Astrocyte of the hippocampus (primary cell): ENCODE measurements at places on chromosomes 3 and 15.

DNA sequence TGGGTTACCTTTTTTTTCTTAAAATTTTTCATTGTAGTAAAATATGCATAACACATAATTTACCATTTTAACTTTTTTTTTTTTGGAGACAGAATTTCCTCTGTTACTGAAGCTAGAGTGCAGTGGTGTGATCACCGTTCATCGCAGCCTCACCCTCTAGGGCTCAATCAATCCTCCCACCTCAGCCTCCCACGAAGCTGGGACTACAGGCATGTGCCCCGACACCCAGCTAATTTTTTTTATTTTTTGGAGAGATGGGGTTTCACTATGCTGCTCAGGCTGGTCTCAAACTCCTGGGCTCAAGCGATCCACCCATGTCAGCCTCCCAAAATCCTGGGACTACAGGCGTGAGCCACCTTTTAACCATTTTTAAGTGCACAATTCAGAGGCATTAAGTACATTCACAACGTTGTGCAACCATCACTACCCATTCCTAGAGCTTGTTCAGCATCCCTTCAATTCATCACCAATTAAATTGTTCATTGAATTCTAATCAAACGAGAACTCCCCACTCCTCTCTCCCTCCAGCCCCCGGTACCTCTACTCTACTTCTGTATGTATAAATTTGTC lies 44.6 kb downstream of the BHLHE40 start:
- no peak for DNase-seq

DNA sequence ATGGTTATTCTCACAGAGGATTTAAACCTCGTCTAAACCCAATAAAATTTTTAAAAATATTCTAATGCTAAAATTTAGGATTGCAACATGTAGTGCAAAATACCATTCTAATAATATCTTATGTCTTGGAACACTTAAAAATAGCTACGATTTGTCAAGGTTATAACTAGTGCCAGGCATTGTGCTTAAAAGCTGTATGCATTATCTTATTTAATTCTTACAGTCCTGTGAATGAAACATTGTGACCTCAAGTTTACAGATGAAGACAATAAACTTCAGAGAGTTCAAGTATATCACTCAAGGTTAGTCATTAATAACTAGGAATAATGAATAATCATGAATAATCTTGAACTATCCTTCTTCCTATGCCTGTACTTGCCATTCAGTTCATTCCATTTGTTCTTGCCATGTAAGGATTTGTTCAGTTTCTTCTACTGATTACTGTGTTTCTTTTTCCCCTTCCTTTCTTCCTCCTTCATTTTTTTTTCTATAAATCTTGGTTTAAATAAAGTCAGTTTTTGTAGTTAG lies 897.6 kb upstream of the NR2F2 start:
- no peak for DNase-seq

DNA sequence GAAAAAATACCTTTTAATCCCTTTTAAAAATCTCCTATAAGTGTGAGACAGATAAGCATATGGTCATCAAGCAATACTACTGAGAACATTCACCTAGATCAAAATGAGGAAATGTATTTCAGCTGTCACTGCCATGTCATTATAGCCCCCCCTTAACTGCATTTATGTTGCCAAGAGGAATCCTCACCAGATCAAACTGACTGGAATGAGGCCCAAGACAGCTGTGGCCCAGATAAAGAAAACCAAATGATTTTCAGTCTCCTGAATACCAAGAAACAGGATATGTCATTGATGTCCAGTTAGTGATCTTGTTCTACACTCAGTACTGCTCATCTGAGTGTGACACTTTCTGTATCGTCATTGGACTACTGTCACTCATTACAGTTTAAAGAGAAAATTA lies 35.1 kb upstream of the CPB1 start:
- DNase-seq: no peak

DNA sequence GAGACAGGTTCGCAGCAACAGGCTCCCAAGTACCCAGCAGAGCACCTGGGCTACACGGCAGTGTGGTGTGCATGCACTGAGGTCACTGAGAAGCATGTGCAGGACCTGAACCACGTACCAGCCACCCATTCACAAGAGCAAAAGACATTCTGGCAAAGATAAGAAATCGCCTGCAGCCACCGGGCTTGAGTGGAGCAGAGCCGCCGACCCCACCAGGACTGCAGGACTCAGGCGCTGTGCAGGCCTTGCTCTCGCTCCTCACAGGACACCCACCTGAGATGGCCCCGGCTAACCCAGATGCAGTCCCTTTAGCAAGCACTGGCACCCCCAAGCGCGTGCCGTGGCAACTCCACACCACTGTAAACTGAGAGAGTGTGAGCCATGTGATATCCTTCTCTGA lies 32.3 kb upstream of the OCA2 start:
- no peak for DNase-seq

DNA sequence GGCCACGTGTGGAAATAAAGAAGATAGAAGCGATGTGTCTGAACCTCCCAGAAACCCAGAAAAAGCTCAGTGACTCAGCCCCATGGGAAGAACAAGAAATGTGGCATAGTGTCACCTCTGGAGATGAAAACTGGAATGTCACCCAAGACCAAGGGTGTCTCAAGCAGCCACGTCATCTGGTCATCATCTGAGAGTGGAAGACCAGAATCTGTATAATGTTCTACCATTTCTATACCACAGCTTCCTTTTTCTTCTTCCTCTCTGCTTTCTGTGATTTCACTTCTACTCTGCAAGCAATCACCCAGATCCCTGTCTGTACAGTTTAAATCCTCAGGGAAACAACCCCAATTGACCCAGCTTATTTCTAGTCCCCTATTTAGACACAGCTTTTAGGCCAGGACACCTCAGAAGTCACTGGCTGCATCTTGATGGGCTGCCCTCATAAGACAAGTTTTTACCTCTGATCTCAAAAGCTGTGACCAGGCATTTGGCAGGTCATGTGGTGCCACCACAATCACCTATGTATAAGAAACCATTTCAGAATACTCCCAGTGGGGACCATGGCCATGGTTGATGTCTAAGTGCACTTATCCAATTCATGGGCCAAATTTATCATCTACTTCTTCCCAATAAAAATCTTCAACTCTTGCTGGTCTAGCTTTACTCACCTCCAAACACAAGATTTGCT lies 278.5 kb upstream of the UMPS start:
- DNase-seq: no peak

DNA sequence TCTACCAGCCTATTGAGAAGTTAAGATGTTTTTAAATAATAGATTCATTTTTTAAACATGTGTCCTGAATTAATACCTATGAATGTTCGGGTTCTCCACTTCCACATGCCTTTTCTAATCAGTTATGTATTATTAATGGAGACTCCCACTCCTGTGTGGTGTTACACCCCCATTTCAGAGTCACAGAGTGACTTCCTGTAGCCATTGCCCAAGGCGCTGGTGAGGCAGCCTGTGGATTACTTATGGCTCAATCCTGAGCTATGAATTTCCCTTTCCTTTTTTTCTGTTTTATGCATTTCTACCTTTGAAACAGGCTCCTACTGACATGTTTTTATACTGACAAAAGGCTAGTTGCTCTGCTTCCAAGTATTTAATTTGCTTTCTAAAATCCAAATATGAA lies 162.3 kb downstream of the GABRG3 start:
- DNase-seq: no peak

DNA sequence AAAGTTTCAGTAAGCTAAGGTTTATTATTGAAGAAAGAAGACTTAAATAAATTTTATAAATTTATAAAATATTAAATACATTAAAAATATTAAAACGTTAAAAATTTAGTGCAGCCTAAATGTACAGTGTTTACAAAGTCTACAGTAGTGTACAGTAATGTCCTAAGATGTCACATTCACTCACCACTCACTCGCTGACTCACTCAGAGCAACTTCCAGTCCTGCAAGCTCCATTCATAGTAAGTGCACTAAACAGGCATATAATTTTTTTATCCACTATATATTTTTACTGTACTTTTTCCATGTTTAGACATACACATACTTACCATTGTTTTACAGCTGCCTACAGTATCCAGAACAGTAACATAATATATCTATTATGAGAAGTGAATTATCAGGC lies 51.5 kb downstream of the TJP1 start:
- DNase-seq: no peak

GRCh38 chr3:185720326-185720725 lies 104.5 kb downstream of the IGF2BP2 start:
- no peak for DNase-seq

- no peak for DNase-seq
These were observed 98.2 kb upstream of the NR2E3 start for GRCh38 chr15:71712182-71712581.

- peak; percentile 57 for DNase-seq
These were observed 57.5 kb upstream of the ITGA11 start for GRCh38 chr15:68489421-68489820.

GRCh38 chr3:72756900-72757299 lies 91.3 kb downstream of the SHQ1 start:
- DNase-seq: no peak

- peak; percentile 41 for DNase-seq
These were observed 356.2 kb downstream of the OCA2 start for GRCh38 chr15:27742751-27743477.

- no peak for DNase-seq
These were observed 7.5 kb downstream of the CNTN3 start for GRCh38 chr3:74606996-74607395.

- no peak for DNase-seq
These were observed 1.4 kb upstream of the SACM1L start for GRCh38 chr3:45687828-45688193.

DNA sequence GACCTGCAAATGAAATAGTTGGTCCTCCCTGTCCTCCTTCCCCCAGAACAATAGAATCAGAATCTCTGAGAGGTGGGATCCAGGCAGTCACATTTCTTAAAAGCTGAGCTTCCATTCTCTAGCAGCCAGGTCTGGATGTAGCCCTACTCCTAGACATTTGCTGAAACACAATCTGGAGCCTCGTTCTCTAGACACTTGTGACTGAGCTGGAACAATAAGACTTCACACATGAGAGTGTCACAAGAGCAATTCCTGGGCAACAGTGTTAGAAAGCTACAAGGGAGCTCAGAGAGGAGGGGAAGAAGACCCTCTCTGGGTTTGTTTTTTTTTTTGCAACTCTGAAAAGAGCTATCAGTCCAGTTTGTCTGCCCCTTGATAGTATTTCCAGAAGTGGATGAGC lies 14.5 kb downstream of the CORO2B start:
- DNase-seq: no peak

DNA sequence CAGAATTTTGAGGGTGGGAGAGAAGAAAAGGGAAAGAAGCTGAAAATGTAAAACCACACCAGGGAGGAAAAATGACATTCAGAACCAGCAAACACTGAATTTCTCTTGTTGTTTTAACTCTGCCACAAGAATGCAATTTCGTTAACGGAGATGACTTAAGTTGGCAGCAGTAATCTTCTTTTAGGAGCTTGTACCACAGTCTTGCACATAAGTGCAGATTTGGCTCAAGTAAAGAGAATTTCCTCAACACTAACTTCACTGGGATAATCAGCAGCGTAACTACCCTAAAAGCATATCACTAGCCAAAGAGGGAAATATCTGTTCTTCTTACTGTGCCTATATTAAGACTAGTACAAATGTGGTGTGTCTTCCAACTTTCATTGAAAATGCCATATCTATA lies 15.5 kb downstream of the GREM1 start:
- DNase-seq: peak; percentile 61

GRCh38 chr3:48739955-48740823 lies 23.2 kb upstream of the IP6K2 start:
- DNase-seq: peak; percentile 87

DNA sequence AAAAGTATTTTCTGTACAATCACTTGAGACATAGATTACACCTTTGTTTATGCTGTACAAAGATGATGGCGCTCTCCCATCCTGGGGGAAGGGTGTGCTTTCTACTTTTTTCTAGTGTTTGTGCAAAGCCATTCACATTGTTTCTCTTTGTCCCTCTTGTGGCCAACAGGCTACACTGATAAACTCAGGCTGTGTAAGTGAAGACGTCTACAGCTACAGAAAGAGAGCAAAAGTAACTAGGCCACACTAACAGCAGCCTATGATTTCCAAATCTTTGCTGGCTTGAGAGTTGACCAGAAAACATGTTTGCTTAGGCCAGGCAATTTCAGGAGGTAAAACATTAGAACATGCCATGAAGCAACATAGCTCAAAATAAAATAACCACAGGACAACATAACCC lies 75.1 kb downstream of the FOXB1 start:
- no peak for DNase-seq

- DNase-seq: peak; percentile 30
These were observed 1.9 kb downstream of the LRIG1 start for GRCh38 chr3:66498687-66499621.

- no peak for DNase-seq
These were observed 34.0 kb downstream of the ZDHHC23 start for GRCh38 chr3:113981803-113982202.
